ENCODE measurements at places on chromosomes 2 and 18. TPM values are rescaled to one million over a fixed set of nuclear protein-coding genes. Genes with fewer than 3 reads are reported as not detected.
A peak's percentile ranks its signal among the peaks of the same experiment; 100 is the strongest.

Gene CYP1B1
- 60.3 TPM for total RNA-seq

DNA sequence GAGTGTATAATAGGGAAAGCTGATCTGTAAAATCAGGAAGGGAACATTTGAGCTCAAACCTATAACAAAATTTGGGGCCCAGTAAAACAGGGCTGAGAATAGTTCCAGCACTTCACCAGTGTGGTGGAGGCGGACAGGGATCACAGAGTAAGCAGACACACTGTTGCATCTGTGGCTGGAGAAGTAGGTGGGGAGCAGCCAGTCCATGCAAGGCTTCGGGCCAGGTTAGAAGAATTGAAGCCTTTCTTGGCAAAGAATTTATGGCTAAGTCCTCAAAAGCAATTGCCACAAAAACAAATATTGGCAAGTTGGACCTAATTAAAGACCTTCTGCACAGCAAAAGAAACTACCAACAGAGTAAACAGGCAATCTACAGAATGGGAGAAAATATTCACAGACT, 93.8 kb upstream of the ZBTB14 start:
- DNase-seq = no peak

- DNase-seq = no peak
Measured at GRCh38 chr2:84847326-84848050, 33.4 kb downstream of the TRABD2A start.

Gene GAREM2
- total RNA-seq = 5.5 TPM

DNA sequence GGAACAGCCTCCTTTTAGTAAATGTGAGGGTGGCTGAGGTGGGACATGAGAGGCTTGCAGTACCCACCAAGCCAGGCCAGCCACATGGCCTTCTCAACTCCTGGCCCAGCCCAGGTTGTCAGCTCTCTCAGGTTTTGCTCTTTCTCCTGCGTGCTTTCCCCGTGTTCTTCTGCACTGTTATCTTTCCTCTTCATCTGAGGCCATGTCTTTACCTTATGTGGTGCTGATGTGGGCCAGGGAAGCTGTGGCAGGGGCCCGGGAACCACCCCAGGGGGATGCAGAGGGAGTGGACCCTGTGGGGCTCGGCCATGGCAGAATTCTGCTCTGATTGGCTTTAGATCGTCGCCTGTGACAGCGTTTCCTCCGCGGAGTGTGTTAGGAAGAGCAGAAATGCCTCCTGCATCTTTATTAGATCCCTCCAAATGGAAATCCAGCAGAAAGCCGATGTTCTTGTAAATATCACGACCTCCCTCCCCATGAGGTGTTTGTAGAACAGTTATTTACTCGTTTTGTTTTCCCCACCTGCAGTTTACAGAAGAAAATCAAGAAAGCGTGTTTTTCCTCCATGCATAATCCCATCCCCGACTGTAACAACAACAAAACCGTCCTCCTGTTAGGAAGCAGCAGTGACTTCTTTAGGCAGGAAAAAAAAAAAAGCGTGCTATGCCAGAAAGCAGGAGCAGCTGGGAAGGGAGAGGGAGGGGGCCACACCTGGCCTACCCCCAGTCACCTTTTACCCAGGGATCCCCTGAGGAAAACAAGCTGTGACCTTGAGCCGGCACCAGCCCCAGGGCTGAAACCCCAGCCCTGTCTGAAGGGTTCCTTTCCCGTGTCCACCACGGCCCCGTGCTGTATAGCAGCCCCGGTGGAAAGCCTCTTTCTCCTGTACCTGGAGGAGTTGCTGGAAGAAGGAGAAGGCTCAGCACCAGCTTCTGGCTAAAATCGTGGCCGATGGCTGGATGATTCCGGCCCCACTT, 54.8 kb downstream of the HPCAL1 start:
- DNase-seq = no peak

Gene SCG2
- total RNA-seq = 1.7 TPM

DNA sequence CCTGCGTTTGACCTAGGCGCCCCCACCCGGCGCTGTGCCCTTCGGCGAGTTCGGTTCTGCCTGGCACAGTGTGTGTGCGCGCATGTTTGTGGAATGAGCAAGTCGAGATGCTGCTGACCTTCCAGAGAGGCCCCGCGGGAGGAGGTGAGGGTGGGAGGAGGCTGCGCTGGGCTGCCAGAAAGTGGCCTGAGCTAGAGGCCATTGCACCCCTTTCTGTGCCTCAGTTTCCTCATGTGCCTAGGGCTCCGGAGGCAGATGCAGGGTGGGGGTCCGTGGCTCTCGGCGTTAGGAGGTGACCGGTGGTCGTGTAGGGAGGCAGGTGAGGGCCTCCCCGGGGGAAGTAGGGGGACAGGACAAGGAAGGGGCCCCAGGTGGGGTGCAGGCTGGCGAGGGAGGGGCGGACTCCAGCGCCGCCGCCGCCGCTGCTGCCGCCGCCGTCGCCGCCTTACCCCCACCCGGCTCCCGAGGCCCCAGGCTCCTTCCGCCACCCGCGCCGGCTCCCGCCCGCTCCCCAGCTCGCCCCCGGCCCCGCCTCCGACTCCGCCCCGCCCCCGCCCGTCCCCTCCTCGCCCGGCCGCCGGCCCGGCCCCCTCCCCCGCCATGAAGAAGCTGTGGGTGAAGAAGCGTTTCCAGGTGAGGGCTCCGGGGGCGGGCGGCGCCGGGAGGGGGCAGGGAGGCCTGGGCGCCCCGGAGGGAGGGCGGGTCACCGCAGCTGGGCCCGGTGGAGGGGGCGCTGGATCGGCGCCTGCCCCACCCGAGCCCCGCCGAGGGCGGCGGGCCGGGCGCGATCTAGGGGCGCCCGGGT, 7.0 kb downstream of the SPEG start:
- no peak for DNase-seq

DNA sequence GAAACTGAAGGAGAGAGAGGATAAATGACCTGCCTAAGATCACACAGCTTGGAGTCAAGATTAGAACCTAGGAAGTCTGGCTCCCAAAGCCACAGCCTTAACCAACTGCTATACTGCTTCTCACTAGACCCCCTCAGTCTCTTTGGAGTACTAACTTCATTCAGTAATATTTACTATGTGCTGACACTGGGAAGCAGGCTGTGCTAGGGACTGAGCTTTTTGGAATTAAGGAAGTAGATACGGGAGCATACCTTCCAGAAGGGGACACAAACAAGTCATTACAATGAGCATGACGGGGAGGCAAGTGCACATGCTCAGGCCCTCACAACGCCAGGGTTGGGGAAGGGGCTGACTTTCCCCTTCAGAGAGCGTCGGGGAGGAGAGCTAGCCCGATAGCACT, 97.7 kb downstream of the INO80D start:
- DNase-seq = peak; percentile 84

Measured in esophagus muscularis mucosa (tissue), 4 donors.